ENCODE measurements at places on chromosomes 3 and 15.

- DNase-seq = no peak
Measured at GRCh38 chr3:13088028-13089006, 15.1 kb upstream of the IQSEC1 start.

DNA sequence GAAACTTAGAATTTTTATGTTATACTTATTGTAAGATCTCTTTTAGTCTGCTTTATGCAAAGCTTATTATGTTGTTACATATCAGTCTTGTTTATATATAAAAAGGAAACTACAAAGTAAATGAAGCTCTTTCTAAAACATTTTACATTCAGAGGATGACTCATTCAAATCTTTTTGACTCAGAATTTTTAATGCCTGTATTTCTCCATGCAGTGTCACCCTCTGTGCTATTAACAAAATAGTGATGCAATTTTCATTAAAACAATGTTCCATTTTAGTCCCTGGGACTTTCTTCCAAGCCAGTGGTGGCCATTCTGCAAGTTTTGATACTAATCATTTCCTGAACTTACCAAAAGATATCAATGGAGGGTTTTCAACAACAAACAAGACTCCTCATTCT is 216.1 kb downstream of the NAALADL2 start:
- DNase-seq = peak; percentile 69

GRCh38 chr3:129233538-129233937 is 15.9 kb upstream of the COPG1 start:
- no peak for DNase-seq

- DNase-seq = no peak
Measured at GRCh38 chr15:46278062-46278461, 643.2 kb downstream of the SQOR start.

DNA sequence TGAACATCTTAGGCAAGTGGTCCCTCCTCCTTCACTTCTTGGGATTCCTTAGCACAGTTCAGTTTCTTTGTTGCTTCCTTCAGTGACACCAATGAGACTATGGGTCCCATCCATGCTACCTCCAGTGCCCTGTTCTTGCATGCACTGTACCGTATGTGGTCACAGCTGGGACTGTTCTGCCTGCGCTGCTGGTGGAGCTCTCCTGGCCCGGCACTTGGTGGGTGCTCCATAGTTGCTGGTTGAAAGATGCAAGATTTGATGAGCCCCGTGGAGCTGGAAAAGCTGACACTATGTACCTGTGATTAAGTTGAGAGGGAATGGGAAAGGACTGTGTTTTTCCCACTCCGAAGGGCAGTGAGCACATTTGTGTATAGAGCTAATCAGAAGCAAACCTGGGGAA is 397.8 kb downstream of the LRTM1 start:
- no peak for DNase-seq

DNA sequence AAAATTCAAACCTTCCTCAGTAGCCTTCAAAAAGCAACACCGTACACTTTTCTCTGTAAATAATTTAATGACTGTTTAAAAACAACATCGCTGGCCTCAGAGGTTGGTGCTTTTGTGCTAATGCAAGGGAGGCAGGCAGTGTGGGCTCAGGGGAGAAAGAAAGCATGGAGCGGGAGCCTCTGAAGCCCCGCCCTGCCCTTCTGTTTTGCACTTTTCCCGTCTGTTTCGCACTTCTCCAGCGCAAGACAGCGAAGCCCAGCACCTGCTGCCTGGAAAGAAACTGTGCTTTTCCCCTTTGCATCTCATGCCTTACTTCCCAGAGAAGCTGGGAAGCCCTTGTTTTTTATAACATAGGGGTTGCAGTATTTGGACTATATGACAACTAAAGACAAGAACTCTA is 23.1 kb downstream of the TRPM1 start:
- no peak for DNase-seq

- DNase-seq = no peak
Measured at GRCh38 chr3:127964053-127964452, 49.0 kb downstream of the KBTBD12 start.

GRCh38 chr3:157520485-157521150 is 17.4 kb upstream of the VEPH1 start:
- DNase-seq = no peak

GRCh38 chr3:88912294-88912877 is 195.0 kb upstream of the EPHA3 start:
- no peak for DNase-seq

GRCh38 chr3:39809181-39809994 is at the start of gene MYRIP:
TSS of gene MYRIP (plus strand) at chr3:39809609. CDS start at chr3:39900817, 91,208 bp downstream.
- DNase-seq = peak; percentile 10

GRCh38 chr3:116929505-116930222 is 220.1 kb downstream of the TUSC7 start:
- DNase-seq = peak; percentile 15

DNA sequence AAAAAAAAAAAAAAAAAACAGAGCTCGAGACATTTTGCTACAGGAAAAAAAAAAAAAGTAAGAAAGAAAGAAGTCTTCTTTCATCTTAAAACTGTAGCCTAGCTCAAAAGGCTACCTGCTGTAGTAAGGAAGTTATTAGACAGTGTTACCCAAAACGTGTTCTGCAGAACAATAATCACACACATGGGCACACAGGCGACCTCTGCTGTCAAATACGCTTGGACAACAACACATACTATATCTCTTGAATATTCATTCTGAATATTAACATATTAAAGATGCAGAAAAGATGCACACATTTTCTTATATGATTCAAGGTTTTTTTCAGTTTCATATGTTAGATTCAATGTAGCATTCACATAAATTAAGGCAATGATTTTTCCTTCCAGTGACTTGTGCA is 215.8 kb downstream of the ROBO1 start:
- DNase-seq = no peak

- peak; percentile 57 for DNase-seq
Measured at GRCh38 chr3:27253831-27254230, 115.4 kb downstream of the NEK10 start.

GRCh38 chr3:188283347-188283746 is 129.4 kb downstream of the LPP start:
- DNase-seq = peak; percentile 30

GRCh38 chr3:100864471-100865250 is 128.6 kb downstream of the ABI3BP start:
- peak; percentile 24 for DNase-seq

DNA sequence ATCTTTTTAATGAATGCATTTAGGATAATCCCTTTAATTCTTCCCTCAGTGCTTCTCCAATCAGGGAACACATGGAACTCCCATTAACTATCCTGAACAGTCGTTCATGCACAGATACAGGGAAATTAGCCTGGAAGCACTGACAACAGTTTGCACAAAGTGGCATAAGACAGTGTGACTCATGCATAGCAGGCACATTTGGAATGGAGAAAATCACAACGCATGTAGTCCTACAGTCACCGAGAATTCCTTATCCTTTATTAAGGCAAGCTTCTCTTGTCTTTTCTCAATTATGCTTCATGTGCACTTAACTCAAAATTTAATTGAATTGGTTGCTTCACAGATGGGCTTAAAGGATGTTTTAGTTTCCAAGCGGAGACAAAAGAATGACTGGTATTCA is 155.0 kb upstream of the CRBN start:
- DNase-seq = no peak

DNA sequence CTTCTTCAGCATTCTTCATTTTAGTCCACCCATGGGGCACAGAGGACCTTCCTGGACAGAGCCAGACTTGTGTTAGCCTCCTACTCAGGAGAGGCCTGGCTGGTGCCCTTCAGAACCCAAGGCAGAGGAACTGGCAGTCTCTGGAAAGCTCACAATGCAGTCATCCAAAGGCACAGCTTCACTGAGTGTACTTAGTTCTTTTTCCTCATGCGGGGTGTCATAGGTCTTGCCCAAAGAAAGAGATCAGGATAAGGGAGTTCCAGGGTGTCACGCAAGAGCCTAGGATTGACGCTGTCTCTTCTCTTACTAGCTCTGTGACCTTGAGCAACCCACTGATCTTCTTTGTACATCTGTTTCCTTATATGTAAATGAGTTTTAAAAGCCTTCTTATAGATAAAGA is 58.7 kb downstream of the CD200 start:
- no peak for DNase-seq

DNA sequence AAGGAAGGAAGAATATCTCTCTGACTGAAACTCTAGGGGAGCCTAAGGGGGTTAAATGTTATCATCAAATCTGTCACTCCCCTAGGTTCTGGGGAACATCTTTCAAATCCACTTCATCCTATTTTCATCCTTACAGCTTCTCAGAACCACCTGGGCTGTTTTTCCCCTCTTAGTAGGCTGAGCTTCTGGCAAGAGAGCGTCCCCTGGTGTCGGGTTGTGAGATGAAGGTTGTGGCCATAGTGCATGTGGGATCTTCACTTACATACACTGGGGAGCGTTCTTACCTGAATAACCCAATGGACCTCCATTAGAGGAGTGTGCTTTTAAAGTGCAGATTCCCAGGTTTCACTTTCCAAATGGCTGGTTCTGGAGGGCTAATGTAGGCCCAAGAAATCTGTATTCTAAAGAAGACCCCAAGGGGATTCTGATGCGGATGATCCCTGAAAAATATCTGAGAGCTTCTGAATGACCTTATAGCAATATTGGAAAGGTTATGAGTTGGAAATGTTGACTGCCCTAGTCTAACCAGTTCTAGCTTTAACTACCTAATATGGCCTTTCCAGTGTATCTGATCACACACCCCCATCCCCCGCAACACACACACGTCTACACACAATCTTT is 663.7 kb downstream of the AGBL1 start:
- peak; percentile 32 for DNase-seq

GRCh38 chr3:123412811-123413604 is 35.9 kb downstream of the ADCY5 start:
- DNase-seq = no peak

GRCh38 chr3:23573827-23574226 is 231.9 kb upstream of the UBE2E1 start:
- DNase-seq = no peak

DNA sequence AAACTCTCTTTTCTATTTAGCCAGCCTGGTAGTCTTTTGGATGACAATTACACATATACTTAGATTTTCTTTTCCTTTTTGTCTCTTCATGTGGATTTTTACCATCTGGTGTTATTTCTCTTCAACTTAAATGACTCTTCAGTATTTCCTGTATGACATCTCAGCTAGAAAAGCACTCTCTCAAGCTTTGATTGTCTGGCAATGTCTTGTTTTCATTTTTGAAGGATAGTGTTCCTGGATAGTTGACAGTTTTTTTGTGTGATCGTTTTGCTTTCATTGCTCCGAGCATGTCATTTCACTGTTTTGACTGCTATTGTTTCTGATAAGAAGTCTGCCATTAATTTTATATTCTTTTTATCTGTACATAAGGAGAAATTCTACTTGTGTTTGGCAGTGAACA is 766.4 kb downstream of the AGBL1 start:
- no peak for DNase-seq

- no peak for DNase-seq
Measured at GRCh38 chr3:135017003-135017893, 222.2 kb downstream of the EPHB1 start.

- DNase-seq = no peak
Measured at GRCh38 chr15:22810853-22811338, 24.5 kb downstream of the NIPA1 start.

- DNase-seq = no peak
Measured at GRCh38 chr3:170852324-170852723, 17.7 kb downstream of the RPL22L1 start.

- peak; percentile 87 for DNase-seq
Measured at GRCh38 chr15:41493205-41493901, at the start of gene ITPKA. TSS of gene ITPKA (plus strand) at chr15:41493874. CDS start at chr15:41493928, 54 bp downstream.

- DNase-seq = no peak
Measured at GRCh38 chr15:57457726-57458125, 81.4 kb downstream of the CGNL1 start.

DNA sequence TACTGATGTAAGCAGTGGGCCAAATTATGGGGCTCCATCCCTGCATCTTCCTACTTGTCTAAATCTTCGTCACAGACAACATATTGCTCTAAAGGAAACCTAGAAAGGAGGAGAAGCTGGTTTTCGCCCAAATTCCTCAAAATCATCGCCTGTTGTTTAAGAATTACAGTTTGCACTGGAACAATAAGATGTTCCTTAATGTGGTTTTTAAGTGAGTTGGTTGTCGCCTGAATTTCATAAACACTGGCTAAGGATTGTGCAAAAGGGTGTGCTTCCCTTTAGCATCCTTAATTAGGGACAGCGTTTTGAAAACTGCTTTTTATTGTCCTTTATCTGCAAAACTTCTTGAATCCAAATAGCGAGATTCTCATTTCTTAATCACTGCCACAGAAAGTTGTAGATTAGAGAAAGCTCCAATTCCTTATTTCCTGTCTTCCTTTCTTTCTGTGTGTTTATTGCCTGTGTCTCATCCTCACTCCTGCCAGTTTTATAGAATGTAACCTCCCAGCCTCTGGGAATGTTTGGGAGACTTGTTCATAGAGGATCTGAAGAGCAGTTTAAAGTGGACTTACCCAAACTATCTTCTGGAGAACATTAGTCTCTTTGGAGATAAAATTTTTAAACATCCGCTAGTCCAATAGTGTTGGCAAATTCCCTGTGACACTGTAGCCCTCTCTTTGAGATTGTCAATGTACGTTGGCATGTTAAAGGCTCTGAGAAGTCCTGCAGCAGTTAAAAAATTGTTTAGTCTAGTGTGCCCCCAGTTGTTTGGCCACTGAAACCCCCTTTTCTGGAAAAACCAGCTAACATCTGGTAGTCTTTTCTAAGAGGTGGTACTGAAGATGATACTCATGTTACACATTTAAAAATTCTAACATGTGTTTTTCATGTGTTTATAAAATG is 50.4 kb downstream of the FLNB start:
- peak; percentile 85 for DNase-seq

GRCh38 chr3:132317229-132317948 is at the start of gene ACP3:
TSS of gene ACP3 (plus strand) at chr3:132317407. CDS start at chr3:132317457, 50 bp downstream.
- DNase-seq = peak; percentile 62

Measured in M059J (cell line).